ENCODE measurements at places on chromosomes 13 and 19.

GRCh38 chr13:28705461-28706083 lies 13.2 kb downstream of the SLC46A3 start:
- peak; percentile 46 for DNase-seq

- DNase-seq = no peak
These were observed 28.1 kb downstream of the DHX34 start for GRCh38 chr19:47377208-47377701.

DNA sequence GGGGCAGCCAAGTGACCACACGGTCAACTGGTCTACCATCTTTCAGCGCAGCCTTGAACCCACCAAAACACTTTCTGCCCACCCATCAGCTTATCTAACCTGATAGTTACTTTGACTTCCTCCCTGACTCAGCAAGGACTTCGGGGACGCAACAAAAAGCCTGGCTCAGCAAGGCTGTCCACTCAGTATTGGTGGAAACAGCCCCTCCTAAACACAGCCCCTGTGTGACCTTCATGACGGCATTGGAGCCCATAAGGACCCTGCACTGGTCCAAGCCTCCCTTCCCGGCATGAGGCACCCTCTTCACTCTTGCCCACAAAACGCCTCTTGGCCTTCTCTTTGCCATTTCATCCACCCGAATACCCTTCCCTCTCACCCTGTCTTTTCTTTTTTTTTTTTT lies 39.1 kb downstream of the INSR start:
- no peak for DNase-seq

- peak; percentile 41 for DNase-seq
These were observed at the start of gene NALCN for GRCh38 chr13:101416181-101417042. Gene NALCN, minus strand, starts transcription at chr13:101416508. Its CDS starts 17,382 bp downstream, at chr13:101399126.

DNA sequence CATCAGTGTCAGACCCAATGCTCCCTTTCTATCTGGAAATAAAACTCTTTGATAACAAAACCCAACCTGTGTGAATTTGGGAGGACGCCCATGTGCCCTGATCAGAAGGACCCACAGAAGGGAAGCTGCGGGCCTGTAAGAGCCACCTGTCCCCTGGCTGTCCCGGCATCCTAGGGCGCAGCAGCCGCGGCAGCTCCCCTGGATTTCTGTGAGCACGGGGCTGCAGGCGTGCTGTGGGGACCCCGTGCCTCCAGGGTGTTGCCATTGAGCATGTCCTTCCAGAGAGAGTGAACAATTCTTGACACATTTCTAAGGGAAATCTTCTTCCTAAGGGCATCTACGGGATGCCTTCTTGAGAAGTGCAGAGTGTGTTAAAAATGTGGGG lies 60.0 kb downstream of the MCF2L start:
- no peak for DNase-seq

- DNase-seq = no peak
These were observed 354.6 kb downstream of the DNAJC15 start for GRCh38 chr13:43377973-43378372.

- no peak for DNase-seq
These were observed 56.1 kb downstream of the MLLT1 start for GRCh38 chr19:6223461-6224307.

- no peak for DNase-seq
These were observed 14.6 kb downstream of the ADGRE5 start for GRCh38 chr19:14395710-14396336.
